Activated T-cell treated with anti-CD3 and anti-CD28 coated beads, Interleukin-2, amount 50 U/mL, for 48 hours (primary cell): ENCODE measurements at places on chromosomes 13 and 19.

DNA sequence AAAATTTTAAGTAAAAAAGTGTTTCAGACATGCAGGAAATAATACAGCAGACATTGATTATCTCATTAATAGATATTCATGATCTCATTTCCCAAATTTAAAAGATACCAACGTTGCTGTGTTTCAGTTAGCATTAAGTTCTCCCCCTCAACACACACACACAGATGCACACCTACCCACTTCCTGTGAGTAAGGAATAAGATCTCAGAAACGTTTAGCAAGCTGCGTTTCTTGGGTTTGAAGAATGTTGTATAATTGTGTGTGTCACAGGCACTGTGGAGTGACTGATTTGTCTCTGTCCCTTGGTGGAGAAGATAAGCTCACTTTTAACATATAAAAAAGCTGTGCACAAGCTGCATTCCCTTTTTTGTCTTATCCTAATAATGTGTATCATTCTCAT, 196.8 kb downstream of the PDS5B start:
- DNase-seq, result no peak

GRCh38 chr19:58572818-58573657, at the start of gene MZF1:
Gene MZF1 (minus strand): TSS chr19:58573335. CDS start chr19:58571389, 1,946 bp downstream.
- peak; percentile 99 for DNase-seq

DNA sequence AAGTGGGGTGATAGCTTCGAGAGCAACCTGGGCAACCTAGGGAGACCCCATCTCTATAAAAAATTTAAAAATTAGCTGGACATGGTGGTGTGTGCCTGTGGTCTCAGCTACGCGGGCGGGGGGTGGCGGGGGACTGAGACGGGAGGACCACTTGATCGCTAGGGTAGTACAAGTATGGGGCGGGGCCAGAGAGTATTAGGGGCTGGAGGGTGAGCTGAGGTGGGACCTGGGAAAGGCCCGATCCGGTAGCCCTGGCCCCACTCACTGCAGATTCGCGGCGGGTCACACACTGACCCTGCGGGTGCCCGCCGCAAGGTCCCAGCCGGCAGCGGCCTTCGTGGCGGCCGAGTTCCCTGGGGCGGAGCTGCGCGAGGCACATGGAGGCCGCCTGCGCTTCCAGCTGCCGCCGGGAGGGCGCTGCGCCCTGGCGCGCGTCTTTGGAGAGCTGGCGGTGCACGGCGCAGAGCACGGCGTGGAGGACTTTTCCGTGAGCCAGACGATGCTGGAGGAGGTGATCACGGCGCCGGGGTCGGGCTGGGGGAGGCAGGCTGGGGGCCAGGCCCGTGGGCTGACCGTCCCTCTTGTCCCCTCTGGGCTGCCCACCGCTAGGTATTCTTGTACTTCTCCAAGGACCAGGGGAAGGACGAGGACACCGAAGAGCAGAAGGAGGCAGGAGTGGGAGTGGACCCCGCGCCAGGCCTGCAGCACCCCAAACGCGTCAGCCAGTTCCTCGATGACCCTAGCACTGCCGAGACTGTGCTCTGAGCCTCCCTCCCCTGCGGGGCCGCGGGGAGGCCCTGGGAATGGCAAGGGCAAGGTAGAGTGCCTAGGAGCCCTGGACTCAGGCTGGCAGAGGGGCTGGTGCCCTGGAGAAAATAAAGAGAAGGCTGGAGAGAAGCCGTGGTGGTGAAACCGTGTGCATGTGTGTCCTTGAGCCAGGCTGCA, 2.0 kb upstream of the ARHGAP45 start:
- peak; percentile 82 for DNase-seq

DNA sequence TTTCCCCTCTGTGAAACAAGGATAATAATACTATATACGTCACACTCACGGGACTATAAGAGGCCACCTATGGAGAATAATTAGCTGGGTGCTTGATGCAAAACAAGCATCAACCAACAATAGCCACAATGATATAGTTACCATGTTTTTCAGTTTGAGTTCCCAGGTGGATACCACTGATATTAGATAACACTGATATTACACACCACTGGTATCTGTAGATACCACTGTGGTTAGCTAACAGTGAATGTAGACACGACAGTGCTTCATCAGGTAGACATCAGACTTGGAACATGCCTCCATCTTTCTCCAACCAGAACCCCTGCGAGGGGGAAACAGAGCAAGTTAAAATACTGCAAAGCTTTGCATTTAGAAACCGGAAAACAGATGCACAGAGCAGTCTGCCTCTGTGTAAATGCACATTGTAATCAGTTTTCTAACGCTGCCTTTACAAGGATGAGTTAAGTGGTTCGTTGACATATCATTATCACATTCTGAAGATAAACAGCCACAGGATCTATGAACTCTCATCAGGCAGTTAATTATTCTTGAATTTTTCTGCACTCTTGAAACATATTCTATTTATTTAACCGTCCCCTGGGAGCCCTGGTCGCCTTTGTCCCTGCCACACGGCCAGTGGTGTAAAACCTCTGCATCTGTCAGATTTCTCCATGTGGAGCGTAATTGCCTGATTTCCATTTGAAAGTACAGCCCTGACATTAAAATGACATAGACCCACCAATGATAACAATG, 80.7 kb downstream of the RNASEH2B start:
- no peak for DNase-seq

DNA sequence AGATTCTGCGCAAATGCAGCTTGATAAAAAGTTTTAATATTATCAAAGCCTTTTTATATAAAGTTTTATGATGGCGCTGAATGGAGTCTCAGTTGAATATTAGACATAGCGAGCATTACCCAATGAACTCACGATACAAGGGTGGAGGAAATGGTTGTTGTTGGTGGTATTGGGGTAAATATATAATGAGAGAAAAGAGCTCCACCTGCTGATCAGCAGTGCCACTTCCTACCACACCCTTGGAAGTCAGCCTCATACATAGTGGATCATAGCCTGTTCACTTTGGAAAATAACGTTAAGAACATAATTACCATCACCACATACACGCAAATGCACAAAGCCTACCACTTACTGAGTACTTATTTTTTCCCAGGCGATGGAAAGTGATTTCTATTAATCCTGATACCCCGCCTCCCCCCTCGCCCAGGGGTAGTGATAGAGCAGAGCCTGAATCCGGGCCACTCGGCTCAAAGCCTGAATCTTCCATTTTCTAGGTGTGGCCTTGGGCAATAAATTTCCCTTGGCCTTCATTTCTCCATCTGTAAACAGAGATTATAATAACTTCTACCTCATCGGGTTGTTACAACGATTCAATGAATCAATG, 358.3 kb downstream of the KLF5 start:
- DNase-seq, result no peak

- no peak for DNase-seq
Measured at GRCh38 chr19:33231511-33231910, 5.9 kb upstream of the SLC7A10 start.

DNA sequence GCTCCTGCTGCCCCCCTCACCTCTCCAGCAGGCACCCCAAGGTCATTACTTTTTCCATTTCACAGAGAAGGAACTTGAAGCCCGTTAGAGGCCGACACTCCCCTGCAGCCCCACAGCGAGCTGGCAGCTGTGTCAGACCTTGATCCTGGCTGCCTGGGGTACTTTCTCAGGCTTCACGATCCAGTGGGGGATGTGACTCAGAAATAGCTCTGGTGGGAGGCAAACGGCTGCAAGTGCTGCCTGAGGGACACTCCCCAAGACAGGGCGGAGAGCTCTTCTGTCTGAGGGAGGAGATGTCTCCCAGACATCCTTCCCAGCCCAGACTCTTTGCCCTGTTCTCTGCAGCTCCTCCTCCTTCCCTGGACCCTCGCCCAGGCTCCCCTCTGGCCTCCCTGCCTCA, 4.8 kb downstream of the TSKS start:
- no peak for DNase-seq

GRCh38 chr13:62910541-62911060, 1495.0 kb upstream of the PCDH20 start:
- DNase-seq, result no peak

DNA sequence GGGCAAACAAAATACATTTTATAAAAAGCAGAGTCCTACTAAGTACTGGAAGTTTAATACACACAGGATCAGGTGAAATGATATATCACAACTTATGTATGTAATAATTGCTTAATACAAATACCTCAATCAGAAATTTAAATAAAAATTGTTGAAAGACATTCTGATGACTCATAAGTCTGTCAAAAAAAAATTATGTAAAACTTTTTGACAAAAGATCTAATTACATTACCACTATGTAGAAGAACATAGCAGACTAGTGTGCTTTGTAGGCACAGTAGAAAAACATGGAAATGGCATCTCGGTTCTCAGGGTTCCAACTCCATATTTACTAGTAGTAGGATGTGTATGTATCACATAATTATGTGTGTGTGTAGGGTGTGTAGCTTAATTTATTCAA, 156.2 kb downstream of the DNAJC3 start:
- no peak for DNase-seq

DNA sequence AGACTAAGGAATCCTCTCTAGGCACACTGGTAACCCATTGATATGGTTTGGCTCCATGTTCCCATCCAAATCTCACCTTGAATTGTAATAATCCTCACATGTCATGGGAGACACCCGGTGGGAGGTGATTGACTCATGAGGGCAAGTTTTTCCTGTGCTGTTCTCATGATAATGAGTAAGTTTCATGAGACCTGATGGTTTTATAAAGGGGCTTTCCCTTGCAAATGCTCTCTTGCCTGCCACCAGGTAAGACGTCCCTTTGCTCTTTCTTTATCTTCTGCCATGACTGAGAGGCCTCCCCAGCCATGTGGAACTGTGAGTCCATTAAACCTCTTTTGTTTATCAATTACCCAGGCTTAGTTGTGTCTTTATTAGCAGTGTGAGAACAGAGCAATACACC, 81.4 kb upstream of the GPC6 start:
- DNase-seq, result no peak

GRCh38 chr13:79282976-79283375, 123.1 kb downstream of the RBM26 start:
- DNase-seq, result no peak

DNA sequence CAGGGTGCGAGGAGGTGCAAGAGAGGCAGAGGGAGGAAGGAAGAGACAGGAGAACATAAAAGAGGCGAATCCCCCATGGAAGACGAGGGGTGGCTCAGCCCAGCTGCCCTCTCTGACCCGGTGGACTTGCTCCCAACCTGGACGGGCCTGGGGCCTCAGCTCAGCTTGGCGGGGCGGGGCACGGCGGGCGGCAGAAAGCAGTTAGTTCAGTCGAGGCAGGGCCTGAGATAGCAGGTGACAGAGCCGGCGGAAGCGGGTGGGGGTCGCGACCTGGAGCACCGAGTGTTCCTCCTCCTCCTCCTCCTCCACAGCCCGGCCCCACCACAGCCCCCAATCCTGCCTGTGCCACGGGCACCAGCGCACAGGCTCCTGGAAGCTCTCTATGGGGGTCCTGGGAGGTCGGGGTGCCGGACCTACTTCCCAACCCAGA, 7.0 kb upstream of the CACTIN start:
- DNase-seq, result no peak

GRCh38 chr13:40776681-40777165, 5.7 kb upstream of the MRPS31 start:
- peak; percentile 79 for DNase-seq

GRCh38 chr13:99357131-99357596, 50.0 kb upstream of the GPR183 start:
- DNase-seq, result peak; percentile 65

DNA sequence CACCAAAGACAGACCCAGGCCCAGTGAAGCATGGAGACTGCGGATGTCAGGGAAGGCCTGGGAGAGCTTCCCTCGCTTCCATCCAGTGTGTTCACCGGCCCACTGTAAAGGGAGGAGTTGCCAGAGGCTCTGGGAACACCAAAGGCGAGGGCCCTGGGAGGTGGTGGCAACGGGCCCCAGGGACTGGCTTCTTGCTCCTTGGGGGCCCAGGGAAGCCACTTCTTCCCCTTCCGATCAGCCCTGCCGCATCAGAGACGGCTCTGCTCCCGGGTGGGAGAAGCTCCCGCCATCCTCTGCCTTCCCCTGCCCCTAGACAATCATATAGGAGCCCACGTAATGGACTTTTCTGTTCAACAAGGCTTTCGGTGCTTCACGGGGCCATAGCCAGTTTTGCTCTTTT, 83.4 kb upstream of the GPR183 start:
- no peak for DNase-seq

GRCh38 chr19:35929876-35930275, 6.3 kb upstream of the LRFN3 start:
- DNase-seq, result no peak

DNA sequence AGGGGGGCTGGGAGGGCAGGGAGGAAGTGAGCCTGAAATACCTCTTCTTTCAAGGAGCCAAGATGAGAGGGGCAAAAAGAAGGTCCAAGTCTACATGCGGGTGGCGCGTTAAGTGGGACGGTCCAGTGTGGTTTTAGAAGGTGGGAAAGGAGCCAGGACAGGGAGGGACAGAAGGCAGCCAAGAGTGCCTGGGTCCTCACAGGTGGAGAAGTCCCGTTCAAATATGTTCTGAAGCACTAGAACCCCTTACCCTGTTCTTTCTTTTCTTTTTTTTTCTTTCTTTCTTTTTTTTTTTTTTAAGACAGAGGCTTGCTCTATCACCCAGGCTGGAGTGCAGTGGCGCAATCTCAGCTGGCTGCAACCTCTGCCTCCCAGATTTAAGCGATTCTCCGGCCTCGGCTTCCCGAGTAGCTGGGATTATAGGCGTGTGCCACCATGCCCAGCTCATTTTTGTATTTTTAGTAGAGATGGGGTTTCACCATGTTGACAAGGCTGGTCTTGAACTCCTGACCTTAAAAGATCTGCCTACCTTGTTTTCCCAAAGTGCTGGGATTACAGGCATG, 7.4 kb downstream of the CAMSAP3 start:
- DNase-seq, result no peak

- DNase-seq, result no peak
Measured at GRCh38 chr13:79079351-79079839, 326.7 kb downstream of the RBM26 start.

DNA sequence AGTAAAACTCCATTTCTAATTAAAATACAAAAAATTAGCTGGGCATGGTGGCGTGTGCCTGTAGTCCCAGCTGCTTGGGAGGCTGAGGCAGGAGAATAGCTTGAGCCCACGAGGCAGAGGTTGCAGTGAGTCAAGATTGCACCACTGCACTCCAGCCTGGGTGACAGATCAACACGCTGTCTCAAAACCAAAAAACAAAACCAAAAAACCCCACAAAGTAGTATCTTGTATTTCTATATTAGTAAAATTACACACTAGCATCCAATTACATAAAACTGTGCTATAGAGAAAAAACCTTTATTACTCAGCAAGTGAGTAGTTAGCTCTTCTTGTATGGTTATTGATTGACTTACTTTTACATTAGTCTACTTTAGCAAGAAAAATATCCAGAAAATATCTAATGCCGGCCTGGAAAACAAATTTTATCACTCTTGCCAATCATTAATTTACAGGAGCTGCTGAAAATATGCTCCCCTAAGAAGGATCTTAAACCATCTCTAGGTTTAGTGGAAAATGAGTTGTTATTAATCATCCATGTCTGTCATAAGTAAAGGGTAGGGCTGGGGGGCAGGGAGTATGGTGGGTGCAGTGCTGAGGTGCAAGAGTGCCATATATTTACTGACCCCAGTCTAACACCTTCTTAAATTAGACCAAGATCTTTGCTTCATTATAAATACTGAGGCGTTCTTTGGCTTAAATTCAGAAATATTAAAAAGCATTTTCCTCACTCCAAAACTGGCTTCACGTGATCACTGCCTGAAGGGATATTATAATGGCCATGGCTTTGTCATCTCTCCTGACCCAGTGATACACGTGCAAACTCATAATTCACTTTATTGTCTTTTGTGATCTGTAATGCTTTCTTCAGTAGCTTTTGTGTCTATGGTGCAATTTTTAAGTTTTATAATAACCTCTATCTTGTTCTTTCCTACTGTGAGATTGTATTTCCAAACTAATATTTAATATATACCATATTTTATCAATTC, 44.1 kb downstream of the UBL3 start:
- DNase-seq, result peak; percentile 53

- DNase-seq, result no peak
Measured at GRCh38 chr19:2970201-2970835, 7.0 kb upstream of the TLE6 start.
